Body of pancreas (tissue), 4 donors: ENCODE measurements at places on chromosomes 3 and 15. TPM values are rescaled to one million over a fixed set of nuclear protein-coding genes. Genes with fewer than 3 reads are reported as not detected.

Gene ATP13A5
- total RNA-seq = not detected

Gene GOLGA8J
- not detected for total RNA-seq

DNA sequence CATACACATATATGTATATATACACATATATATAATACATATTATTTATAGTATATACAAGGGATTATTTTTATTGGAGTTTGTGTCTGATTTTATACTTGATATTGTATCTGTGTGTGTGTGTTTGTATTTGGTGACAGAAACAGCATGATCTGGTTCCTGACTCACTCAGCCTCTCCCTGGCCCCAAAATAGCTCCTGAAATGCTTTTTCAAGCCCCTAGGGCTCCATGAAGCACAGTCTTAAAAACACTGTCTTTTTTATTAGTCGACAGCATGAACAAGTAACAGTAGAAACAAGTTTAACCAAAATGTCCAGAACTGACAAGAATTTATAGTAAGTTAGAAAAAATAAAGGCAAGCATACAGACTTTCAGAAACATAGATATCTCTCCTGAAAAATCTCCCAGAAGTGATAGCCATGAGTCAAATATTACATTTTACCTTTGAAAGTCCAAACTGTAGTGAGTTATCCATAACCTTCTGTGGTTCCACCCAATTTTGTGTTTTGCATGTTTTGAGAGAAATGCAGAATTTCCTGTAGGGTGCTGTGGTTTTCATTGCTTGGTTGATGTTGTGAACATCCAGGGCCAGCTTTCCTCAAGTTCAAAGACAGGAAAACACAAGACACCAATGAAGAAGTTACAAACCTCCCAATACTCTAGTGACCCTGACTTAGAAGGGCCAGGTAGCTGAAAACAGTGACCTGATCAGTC lies 98.5 kb upstream of the CCDC80 start:
- H3K27ac ChIP-seq = no peak overlapping the region
- no peaks in the 10 kb centered on the region for H3K4me1 ChIP-seq
- H3K27me3 ChIP-seq = no peaks in the 10 kb centered on the region
- no peak for DNase-seq
- H3K36me3 ChIP-seq = no peaks in the 10 kb centered on the region

- peak overlapping the region; percentile 2 for H3K27ac ChIP-seq
- H3K27me3 ChIP-seq = no peaks in the 10 kb centered on the region
- peak; percentile 41 for DNase-seq
- H3K4me3 ChIP-seq = no peak overlapping the region
Observed at GRCh38 chr15:64443747-64444621, 16.4 kb upstream of the ZNF609 start.

GRCh38 chr3:141170678-141171295 lies 60.8 kb upstream of the PXYLP1 start:
- DNase-seq = no peak
- no peak overlapping the region for H3K27ac ChIP-seq
- no peaks in the 10 kb centered on the region for H3K36me3 ChIP-seq
- H3K4me1 ChIP-seq = no peaks in the 10 kb centered on the region
- H3K4me3 ChIP-seq = no peak overlapping the region
